NCI-H1694 (cell line): ENCODE measurements at places on chromosomes 6 and 20.

DNA sequence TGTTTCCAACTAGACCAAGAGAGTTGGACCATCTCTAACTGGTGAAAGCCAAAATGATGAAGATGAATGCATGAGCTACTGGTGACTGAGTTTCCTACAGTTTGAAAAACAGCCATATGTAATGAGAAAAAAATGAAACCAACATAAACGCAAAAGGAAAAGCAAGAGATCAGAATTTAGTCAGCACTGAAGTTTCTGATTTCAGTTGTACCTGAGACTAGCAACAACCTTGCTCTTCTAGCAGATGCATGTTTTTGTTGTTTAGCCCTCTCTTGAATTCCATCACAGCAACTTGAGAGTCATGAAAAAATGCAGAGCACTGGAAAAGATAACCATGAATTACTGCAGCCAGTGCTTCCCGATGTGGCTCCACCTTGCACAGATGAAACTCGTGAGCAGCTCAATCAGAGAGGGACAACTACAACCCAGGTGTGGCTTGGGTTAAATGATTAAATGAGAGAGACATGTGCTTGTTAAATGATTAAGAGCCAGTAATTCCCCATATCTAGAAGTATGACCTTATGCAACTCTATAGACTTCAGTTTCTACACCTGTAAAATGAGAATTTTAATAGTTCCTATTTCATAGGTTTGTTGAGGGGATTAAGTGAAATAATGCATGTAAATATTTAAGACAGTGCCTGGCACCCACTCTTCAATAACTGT lies 104.8 kb downstream of the ELOVL4 start:
- no peak for DNase-seq

- DNase-seq = no peak
Measured at GRCh38 chr6:131840936-131841583, 33.2 kb downstream of the ENPP1 start.

- no peak for DNase-seq
Measured at GRCh38 chr6:105644073-105644489, 241.2 kb upstream of the PREP start.

DNA sequence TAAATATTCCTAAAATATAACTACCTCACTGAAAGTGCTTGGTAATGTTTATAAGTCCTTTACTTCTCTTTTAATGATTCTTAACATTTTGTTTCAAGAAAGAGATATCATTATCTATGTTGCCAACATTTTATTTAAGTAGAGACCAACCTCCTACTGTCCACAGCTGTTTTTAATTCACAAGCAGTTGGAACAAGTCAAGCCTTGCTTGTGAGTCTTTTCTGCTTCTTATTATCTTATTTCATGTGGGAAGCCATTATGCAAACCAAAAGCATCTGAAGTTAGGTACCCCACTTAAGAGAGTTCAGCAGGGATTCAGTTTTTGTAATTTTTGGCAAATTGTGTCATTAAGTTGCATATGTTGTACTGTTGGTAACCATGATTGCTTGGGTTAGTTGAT lies 1714.5 kb downstream of the GRIK2 start:
- no peak for DNase-seq

DNA sequence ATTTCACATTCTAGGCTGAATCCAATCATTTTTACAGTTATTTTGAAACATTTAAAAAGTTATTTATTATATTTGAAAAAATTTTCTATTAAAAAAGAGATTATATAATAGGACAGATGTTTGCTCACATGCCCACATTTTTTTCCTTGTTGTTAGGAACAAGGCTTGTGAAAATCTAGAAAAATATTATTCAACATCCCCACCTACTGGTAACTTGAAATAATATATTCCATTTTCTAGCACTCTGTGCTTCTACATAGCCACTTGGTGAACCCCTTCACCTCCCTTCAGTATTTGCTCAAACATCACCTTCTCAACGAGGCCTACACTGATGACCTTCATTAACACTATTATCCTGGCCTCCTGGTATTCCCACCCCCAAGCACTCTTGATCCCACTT lies 18.3 kb upstream of the GPRC6A start:
- peak; percentile 49 for DNase-seq

DNA sequence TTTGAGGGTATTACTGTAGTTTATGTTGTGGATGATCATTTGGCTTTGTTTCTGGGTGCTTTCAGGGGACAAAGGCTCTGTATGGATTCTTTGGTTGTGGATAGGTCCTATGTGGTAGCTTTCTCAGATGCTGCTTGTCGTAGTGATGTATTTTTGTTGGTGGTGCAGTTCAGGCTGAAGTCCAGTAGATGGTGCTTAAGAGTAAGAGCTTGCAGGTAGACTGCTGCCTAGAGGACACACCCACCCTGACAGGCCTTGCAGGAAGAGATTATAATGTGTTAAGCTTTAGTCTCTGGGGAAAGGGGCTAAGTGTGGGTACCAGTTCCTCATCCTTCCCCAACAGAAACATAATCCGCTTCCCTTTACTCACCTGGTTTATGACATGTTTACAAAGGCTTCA lies 62.6 kb upstream of the ADGRB3 start:
- DNase-seq = peak; percentile 11

DNA sequence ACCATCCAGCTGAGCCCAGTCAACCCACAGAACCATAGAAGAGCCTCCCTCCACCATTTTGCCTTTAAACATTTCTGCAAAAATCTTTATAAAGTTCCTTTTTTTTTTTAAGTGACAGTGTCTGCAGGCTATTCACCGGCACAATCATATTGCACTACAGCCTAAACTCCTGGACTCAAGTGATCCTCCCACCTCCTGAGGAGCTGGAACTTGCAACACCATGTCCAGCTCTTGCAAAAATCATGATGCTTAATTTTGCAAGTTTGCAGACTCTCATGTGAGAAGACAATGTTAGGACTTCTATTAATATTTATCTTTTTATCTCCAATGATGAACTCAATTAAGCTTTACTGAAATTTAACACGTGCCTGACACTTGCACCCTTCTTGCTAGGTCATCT lies 88.8 kb downstream of the INSM1 start:
- DNase-seq = no peak

- no peak for DNase-seq
Measured at GRCh38 chr6:107435798-107436197, 23.6 kb downstream of the PDSS2 start.

DNA sequence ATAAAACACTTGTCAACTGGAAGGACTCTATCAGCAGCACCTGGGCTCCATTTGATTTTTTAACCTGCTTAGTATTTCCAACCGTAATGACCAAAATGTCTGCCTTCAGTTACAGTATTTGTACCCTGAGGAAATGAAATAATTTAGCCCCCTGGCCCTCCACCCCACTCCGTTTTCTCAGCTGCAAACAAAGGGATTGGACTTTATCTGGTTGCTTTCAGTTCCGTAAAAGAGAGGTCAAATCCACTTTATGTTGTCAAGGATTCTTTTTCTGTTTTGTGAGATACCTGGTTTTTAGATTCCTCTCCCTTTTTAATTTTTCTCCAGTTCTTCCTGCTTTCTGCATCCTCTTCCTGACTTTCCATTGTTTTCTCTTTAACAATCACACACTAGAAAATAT lies 64.4 kb upstream of the BMP2 start:
- DNase-seq = no peak

DNA sequence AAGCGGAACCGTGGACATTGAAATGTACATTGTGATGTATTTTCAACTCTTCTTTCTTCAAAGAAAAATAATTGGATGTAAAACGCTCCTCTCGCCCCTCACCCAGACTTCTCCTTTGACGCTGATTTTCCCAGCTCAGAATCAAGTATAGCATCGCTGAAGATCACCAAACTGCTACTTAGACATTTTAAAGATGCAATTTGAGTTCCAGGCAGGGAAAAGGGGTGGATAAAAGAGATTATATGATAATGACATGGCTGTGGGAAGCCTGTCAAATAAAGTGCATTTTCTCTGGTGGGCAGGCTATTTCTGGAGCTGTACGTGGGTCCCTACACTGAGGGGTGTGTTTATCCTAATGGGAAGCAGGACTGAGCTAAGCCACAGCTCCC lies 240.4 kb downstream of the CDC5L start:
- DNase-seq = no peak

GRCh38 chr6:148509800-148510581 lies 167.4 kb downstream of the SASH1 start:
- DNase-seq = peak; percentile 71
